Right atrium auricular region (tissue), 2 donors: ENCODE measurements at places on chromosomes 6 and 20. TPM values are rescaled to one million over a fixed set of nuclear protein-coding genes. Genes with fewer than 3 reads are reported as not detected.
A peak's percentile ranks its signal among the peaks of the same experiment; 100 is the strongest.

DNA sequence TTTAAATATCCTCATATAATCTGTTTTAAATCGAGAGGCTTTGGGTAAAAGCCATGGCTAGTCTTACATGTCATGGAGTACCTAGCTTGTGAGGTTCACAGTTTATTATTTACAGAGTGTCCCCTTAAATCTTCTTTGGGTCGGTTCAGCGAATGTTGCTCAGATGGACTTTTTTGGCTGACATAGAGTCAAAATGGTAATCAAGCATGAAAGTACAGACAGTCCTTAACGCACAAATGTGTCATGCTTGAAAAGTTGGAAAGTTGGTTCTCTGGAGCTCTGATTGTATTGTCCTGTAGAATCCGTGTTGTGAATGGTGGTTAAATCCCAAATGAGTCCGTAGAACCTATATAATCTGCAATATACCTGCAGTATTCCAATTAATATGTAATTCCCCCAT lies 22.0 kb downstream of the PTPN1 start:
- no peak for DNase-seq

DNA sequence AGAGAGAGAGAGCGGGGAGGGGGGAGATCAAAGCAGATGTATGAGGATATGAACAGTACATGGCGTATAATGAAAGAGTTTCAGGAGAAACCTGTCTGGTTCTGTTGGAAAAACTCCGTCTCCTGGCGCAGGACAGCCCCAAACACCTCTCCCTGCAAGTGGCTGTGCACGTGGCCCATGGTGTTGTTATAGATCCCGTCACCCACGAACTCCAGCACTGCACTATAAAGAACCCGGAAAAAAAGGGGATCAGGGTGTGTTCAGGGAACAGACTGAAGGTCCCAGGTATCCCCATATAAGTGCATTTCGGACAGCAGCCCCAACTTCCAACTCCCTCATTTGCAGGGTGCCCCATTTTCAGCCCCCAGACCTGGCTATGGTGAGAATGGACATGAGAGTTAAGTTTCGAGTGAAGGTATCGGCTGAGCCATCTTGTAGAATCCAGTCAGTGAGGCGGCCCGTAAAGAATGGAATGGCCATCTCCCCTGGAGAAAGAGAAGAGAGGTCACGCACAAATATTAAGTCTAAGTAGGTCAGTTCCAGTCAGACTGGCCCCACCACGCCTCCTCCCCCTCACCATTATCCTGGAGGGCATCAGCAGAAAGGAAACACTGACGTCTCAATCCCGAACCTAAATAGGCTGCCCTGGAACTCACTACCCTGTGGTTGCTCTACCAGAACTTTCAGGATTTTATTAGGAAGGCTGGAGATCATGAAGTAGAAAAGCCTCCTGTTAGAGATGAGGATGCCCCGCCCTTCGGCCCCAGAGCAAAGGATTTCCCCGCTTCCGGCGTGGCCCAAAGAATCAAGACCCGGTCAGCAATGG lies 1.3 kb downstream of the TAP1 start:
- peak; percentile 68 for DNase-seq

DNA sequence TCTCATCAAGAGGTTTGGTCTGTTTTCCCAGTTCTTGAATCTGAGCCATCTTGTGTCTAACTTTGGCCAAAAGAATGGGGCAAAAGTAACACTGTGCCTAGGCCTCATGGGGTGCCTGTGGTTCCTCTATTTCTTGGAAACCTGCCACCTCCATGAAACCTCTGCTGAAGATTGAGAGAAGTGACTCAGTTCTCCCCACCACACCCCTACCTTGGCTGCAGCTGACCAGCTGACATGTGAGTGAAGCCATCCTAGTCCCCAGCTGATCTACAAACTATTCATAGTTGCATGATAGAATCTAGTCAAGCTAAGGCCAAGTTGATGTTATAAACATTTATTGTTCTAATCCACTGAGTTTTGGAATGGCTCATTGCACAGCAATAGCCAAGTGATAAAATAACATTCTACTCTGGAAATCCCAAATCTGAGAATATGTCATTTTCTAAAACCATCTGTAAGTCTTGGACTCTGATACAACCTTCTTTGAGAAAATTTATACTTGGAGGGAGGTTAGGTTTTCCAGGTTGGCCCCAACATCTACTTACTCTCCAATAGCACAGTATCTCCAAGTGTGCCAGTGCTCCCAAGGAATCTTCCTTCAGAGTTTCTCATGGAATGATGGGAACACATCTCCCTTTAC lies 107.0 kb upstream of the SMLR1 start:
- DNase-seq = no peak

GRCh38 chr6:7419065-7419464 lies 29.5 kb downstream of the RIOK1 start:
- no peak for DNase-seq

DNA sequence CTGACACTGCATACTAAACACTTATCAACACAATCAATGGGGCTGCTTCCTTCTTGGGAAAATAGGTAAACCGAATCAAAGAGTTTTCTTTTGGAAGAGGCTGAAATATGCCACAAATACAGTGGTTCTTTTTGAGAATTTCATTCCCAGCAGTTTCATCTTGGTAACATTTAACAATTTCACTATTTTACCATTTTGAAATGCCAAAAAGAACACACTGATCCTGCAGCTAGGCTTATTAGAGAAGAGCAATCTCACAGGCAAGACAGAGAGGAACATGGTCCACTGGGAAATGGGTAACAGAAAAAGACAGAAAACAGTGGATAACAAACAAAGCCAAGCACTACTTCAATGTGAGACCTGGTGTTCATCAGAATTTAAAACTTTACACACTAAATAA lies 2.5 kb downstream of the CNR1 start:
- no peak for DNase-seq

DNA sequence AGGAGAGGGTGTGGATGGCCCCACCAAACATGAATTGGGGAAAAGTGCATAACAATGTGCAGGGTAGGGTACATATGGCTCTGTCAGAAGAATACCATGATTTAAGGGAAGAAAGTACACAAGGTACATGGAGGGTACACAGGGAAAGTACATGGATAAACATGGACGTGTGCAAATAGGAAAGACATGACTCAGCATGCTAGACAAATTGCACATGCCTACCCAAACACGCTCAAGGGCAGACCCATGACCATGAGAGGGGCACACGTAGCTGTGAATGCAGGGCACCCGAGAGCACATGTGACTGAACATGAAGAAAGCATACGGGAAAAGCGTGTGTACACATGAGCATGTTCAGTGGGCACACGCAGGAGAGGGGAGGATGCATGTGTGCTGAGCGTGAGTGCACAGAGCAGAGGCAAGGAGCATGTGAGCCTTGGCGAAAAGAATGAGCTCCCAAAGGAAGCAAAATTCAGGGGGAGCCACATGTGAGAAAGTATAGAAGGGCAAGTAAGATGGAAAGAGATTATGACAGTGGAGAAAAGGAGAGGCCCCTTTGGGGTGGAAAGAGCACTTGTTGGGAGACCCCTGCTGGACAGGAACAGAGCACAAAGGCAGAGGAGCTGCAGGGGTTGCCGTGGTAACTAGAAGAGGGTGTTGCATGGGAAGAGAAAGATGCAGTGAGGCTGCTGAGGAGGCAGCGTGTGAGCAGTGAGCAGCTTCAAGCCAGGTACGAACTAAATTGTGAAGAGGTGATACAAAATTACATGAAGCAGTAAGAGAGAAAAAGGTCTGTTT lies 17.8 kb downstream of the OR2H2 start:
- no peak for DNase-seq

DNA sequence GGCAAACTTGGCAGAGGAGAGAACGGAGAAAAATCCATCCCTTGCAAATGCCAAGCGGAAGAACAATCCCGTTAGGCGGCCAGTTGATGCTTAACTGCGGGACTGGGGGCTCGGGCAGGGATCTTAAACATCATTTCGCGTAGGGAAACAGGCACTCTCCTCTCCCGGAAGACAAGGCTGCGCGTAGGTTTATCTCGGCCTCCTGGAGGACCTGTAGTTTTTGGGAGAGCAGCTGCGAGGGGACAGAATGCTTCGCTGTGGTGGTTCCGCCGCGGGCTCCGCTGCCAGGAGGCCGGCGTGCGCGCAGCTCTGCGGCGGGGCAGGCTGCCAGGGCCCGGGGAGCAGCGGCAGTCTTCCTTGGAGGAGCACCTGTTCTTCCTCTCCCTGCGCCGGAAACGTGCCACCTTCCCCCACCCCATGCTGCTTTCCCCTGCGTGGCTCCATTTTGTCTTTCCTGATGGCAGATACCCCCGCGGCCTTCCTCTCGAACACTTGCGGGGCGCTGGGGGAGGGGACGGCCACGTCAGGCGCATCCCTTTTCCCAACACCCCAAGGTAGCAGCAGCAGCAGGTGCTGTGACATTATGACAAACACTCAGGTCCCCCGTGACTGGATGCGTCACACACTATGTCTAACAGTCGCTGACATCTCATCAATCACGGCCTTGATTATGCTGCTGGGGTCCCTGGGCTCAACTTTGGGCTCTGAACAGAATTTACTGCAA lies 230.7 kb upstream of the BTBD3 start:
- no peak for DNase-seq

DNA sequence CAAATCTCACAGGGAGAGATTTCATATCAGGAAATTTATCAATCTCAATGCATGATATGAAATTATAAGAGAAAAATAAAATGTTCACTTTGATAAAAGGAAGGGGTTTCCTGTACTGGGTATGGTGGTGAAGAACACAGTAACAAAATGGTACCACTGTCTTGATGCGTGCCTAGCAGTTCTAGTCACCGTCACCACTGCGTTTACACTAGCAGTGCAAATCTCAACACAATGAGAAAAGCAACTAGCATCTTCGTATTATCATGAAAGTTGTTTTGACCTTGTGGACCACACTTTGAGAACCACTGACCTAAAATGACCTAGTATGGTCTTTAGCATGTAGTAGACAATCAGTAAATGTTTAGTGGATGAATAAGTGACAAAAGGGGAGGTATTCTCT lies 68.4 kb upstream of the ADGRF4 start:
- no peak for DNase-seq

Gene MSH5
- total RNA-seq = 0.37 TPM

Gene TINAG
- total RNA-seq = not detected

Gene PLA2G7
- 0.63 TPM for total RNA-seq

Gene VGLL2
- total RNA-seq = not detected
